ENCODE measurements at places on chromosomes 7 and 10.

- DNase-seq, result no peak
Measured at GRCh38 chr7:80785276-80785675, 133.6 kb downstream of the SEMA3C start.

GRCh38 chr7:95004618-95005247, 97.3 kb downstream of the PPP1R9A start:
- DNase-seq, result no peak

GRCh38 chr10:60943316-60944057, 498 bp downstream of the RHOBTB1 start:
- DNase-seq, result no peak

DNA sequence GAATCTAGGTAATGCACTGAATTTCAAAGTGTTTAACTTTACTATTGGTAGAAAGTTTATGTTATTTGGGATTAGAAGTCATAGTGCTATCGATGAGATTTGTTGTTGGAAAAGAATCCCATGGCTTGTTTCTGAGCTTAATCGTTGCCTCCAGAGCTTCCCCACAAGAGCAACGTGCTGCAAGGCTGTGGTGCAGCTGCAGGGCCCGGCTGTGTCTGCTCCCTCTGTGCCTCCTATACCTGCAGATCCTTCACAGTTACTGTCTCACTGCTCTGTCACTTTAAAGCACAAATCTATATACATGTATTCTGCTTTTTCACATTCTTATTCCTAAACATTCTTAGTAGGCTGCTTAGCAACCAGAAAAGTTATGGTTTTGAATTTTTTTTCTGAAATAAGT, 826.6 kb upstream of the COBL start:
- no peak for DNase-seq

- DNase-seq, result no peak
Measured at GRCh38 chr10:53130337-53130736, 357.8 kb upstream of the MBL2 start.

DNA sequence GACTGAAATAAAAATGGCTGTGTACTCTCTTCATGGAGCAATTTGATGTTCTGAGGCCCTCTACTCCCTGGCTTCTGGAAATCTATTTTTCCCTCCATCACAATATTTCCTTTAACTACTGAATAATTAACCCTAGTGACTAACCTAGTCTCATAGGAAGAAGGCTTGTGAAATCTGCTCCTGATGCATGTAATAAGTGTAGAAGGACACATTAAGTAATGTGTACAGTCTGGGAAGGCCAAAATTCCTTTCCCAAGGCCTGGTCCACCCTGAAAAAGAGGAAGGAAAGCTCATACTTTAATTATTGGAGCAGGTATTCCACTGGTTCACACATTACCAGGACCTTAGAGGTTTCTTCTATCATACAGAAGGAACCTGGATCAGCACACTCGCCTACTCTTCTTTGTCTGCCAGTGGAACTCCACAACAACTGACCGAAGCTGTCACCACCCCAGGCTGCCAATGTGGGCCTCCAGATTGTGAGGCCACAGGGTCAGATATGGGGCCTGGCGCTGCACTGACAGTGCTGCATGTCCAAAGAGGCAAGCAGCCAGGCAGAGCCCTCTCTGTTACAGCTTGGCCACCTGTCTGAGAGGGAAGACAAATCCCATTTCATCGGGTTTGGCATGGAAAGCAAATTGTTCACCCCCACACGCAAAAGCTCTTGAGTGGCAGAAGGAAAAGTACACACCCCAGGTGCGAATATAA, 54.4 kb upstream of the FAM133B start:
- no peak for DNase-seq

DNA sequence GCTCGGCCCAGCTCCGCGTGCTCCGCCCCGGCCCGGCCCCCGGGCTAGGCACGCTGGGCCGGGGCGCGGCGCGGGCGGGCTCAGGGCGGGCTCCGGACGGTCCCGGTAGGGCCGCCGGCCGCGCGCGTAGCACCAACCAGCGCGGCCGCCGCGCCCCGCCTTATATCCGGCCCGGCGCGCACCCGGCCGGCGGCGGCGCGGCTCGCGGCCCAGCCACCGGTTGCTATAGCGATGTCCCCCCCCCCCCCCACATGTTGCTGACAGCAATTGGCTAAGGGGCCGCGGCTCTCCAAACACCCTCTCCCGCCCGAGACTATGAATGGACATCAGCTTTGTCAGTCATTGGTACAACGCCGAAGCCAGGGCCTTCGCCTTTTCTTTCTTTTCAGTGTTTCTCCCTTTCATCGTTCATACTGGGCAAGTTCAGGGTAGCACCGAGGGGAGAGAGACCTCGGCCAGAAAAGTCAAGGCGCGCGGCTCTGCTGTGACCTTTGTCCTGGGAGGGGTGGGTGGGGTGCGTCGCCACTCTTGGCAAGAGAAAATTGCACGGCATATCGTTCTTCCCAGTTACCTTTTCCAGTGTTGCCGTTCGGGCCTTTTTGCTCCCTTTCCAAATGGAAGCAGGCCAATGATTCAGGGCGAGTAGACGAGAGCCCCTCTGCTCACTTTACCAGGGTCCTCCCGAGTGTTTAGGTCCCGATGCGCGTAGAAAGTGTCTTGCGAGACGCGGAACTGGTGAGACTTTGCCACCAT, 354.2 kb downstream of the DNAJB6 start:
- DNase-seq, result no peak

GRCh38 chr10:110207011-110207804, at the start of gene MXI1:
Gene MXI1 (plus strand): TSS chr10:110207605. CDS start chr10:110207809, 204 bp downstream.
- DNase-seq, result peak; percentile 18

DNA sequence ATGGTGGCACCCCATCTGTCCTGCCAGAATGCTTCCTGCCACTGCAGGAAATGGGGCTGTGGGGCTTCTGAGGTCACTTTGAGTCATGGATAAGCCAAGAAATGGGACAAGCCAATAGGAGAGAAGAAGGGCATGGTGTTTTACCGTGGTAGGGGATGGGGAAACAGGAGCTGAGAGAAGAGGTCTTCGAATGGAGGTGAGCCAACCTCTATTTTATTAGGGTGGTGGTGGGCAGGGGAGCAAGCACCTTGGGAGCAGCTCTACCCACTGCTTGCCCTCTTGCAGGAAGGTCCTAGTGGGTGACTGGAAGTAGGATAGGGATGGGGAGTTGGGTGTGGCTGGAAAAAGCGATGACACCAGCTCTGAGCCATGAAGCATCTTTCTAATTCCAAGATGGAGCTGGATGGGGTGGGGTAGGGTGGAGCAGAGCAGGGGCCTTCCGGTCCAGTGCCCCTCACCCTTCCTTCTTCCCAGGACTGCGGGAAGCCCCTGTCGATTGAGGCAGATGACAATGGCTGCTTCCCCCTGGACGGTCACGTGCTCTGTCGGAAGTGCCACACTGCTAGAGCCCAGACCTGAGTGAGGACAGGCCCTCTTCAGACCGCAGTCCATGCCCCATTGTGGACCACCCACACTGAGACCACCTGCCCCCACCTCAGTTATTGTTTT, 9.1 kb downstream of the ZYX start:
- no peak for DNase-seq

DNA sequence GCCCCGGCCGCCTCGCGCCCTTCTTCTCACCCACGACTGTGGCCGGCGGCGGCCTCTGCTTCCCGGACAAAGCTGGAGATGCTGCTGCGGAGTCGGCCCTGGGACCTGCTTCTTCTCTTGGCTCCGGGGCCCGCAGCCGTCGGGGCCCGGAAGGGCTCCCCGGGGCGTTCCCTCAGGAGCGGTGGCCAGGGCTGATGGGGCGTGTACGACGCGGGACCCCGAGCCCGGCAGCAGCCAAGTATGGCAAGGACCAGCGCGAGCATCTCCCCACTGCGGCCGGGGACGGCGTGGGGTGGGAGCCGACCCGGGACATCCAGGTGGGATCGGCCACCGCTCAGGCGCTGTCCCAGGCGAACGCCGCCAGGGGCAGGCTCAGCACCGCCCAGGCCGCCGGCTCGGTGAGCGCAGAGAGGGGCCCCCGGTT, 27.6 kb upstream of the BMS1 start:
- no peak for DNase-seq

DNA sequence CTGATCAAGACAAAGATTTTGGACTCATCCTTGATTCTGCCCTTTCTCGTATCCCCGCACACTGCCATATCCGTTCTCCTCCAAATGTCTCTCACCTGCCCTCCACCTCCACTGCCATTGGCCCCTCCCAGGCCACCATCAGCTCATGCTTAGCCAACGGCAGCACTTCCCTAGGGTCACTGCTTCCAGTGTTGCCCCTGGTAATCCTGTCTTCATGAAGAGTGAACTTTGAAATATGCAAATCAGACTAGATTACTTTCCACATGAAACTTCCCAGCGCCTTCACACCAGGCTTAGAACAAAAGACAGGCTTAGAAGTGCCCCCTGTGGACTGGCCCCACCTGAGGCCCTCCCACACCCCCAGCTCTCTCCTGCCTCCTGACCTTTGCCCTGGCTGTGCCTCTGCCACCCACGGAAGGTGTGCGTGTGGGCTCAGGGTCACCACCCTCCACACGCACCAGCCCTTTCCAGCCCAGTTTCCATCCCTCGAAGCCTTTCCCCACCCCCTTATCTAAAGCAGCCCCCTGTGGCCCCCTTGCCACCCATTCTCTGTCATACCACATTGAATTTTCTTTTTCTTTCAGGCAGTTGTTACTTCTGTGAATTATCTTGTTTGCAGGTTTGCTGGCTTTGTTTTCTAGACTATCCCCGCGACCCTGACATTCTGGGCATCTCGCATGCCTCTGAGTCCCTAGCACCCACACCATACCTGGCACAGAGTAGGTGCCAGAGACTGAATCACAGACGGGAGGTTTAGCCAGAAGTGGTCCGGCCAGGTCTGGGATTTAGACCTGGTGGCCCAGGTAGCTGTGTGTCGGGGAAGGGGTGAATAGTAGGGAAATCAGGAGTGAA, 26.8 kb upstream of the C10orf53 start:
- no peak for DNase-seq

DNA sequence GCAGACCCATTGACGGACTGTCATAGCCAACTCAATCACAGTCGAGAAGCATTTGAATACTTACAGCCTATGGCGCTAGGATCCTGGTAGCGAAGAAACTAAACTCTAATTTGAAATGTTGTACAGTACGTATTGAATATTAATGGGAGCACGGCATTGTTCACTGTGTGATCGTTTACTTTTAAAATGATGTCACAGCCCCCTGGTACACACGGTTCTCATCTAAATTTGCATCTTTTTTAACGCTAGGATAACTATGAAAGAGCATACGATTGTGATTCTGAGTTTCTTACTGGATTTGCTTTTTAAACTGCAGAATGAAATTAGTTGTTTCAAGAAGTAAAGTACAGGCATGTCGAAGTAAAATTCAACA, 895 bp upstream of the NAPEPLD start:
- DNase-seq, result no peak

DNA sequence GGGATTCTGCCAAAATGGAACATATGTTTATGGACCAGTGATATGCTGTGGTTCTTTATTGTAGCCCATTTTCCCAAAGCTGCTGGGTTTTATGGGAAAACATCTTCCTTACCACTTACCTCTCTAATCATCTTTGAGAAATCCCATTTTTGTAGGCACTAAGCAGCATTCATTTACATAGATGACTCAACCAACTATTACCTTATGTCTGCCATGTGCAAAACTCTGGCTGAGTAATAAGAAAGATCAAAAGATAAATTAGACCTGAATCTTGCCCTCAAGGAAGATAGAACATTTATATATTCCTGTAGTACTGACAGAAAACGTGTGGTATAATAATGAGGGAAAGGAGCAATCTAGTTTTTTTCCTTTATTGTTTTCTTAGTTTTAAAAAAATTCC, 24.3 kb downstream of the CBLL1 start:
- no peak for DNase-seq

DNA sequence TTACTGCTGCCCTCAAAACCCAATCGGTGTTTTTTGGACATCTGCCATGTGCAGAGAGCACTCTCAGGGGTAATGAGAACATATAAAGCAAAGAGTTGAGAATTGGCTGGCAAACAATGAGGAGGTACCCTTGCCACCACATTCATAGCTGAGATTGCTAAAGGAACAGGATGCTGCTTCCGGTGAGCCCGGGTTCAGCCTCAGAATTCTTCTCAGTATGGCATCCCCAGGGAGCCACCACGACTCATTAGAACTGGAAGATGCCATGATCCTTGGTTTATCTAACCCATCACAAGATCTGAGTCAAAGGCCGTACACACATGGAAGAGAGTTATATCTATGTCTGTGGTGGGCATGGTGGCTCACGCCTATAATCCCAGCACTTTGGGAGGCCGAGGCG, 174.4 kb downstream of the ARID5B start:
- no peak for DNase-seq

- DNase-seq, result no peak
Measured at GRCh38 chr7:80224415-80224814, 89.8 kb downstream of the GNAI1 start.

- no peak for DNase-seq
Measured at GRCh38 chr10:88979153-88979562, 11.4 kb upstream of the FAS start.

Measured in stimulated activated naive CD4-positive, alpha-beta T cell treated with Interleukin-2 at 50 U/mL for 16 hours (primary cell).